ENCODE measurements at places on chromosomes 3 and 15. TPM values are rescaled to one million over a fixed set of nuclear protein-coding genes. Genes with fewer than 3 reads are reported as not detected.

- no peak for DNase-seq
These were observed 232.7 kb upstream of the ATP10A start for GRCh38 chr15:26095710-26096330.

- peak; percentile 87 for DNase-seq
These were observed 90.4 kb upstream of the TSEN2 start for GRCh38 chr3:12393894-12394293.

DNA sequence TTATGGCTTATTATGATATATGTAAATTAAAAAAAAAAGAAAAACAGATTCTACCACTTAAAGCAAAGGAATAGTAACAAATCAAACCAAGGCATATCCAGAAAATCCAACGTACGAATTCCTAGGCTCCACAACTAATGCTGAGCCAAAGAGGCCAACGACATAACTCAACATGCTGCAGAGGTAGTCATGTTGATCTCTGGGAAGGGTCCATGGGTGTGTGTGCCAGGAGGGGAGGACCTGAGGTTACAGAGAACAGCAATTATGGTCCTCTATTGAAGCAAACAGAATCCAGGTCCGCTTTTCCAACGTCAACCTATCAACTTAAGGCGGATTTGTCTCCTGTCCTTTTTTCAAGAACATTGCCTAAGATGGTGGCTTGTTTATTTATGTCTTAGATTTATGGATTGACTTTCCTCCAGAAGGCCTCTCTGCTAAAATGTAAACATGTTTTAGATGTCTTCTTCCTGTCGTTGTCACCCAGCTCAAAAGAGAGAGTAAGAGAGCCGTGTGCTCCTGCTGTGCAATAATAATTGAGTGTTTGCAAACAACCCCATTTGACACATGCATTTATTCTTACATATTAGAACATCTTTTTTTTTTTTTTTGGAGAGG lies 20.4 kb downstream of the NANOGP8 start:
- DNase-seq = no peak

GRCh38 chr3:70736009-70736408 lies 423.6 kb upstream of the MDFIC2 start:
- peak; percentile 37 for DNase-seq

DNA sequence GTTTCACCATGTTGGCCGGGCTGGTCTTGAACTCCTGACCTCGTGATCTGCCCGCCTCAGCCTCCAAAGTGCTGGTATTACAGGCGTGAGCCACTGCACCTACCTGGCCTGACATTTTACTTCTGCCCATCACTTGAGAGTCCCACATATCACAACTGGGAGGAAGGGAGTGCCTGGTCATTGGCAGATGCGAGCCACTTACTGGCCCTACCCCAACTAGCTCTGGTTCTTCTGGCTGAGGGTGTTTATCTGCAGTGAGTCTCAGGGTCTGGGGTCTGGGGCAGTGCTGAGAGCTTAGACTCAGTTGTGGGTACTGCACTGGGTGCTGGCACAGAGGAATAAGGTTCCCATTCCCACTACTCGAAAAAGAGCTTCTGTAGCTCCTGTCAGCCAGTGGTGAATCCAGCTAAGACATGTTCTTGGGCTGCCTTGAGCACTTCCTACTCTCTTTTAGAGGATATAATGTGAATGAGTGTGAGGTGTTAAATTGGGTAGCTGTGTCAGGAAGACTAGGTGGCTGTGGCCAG lies 30.2 kb downstream of the DAG1 start:
- no peak for DNase-seq

GRCh38 chr3:78707609-78708008 lies 1060.2 kb downstream of the ROBO1 start:
- DNase-seq = no peak

- no peak for DNase-seq
These were observed 16.5 kb upstream of the SIAH2 start for GRCh38 chr3:150779402-150779858.

- no peak for DNase-seq
These were observed 485.8 kb upstream of the PROK2 start for GRCh38 chr3:72270730-72271129.

DNA sequence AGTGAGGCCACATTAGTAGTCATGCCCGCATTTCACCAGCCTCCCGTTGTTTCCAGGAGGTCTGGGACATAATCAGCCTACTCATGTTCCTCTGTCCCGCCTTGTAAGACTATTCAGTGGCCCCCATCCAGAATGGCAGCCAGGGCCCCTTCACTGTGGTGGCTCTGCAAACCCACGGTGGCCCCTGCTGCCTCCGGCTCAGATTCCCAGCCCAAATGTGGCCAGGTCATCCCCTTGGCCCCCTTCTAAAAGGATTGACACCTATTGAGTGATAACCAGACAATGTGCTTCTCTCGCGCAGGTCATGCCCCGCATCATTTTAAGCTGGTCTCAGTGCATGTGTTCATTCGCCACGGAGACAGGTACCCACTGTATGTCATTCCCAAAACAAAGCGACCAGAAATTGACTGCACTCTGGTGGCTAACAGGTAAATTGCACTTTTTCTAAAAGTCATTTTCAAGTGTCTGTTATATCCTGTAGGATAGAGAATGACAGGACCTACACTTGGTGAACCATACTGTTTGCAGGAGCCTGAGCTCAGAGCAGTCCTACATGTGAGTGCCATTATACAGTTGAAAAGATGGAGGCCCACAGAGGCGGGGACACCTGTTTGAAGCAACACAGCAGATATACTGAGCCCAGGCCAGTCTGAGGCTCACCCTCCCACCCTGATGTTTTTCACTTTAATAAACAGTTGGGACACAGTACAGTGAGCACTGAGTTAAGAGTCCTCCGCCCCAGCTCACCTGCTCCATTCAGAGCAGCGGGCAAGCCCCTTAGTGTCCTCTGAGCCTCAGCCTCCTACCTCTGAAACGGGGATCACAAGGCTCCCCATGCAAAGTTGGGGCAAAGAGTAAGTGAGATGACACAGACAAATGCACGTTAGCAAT lies 47.7 kb downstream of the PXYLP1 start:
- DNase-seq = peak; percentile 50

- peak; percentile 26 for DNase-seq
These were observed 1.6 kb downstream of the NMD3 start for GRCh38 chr3:161222662-161223061.

GRCh38 chr15:44882499-44882968 lies 74.0 kb upstream of the TERB2 start:
- no peak for DNase-seq

- no peak for DNase-seq
These were observed 48.5 kb upstream of the PEX5L start for GRCh38 chr3:180085122-180085710.

DNA sequence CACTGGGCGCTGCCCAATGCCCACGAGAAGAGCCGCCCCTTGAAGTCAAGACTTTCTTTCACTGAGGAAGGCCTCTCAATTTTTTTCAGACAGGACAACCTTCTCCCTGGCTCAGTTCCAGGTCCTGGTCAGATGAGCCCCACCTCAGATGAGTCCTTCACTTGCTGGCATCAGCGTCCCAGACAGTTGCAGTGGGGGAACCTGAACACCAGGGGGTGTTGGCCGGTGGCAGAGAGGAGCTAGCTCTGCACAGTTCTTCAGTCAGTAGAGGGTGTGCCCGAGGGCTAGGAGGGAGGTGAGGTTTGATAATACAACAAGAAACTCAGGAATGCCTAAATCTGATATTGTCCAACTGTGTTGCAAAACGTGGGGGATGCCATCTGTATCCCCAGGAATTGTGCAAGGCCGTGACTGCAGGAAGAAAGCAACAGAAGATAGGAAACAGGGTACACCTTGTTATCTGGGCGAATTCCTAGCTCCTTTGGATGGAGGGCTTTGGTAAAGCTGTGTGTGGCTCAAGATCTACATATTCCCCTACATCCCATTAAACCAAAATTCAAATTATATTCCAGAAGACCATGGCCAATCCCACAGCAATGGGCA lies 34.3 kb downstream of the CCR3 start:
- no peak for DNase-seq

GRCh38 chr3:33980252-33980651 lies 181.8 kb downstream of the PDCD6IP start:
- DNase-seq = peak; percentile 85

DNA sequence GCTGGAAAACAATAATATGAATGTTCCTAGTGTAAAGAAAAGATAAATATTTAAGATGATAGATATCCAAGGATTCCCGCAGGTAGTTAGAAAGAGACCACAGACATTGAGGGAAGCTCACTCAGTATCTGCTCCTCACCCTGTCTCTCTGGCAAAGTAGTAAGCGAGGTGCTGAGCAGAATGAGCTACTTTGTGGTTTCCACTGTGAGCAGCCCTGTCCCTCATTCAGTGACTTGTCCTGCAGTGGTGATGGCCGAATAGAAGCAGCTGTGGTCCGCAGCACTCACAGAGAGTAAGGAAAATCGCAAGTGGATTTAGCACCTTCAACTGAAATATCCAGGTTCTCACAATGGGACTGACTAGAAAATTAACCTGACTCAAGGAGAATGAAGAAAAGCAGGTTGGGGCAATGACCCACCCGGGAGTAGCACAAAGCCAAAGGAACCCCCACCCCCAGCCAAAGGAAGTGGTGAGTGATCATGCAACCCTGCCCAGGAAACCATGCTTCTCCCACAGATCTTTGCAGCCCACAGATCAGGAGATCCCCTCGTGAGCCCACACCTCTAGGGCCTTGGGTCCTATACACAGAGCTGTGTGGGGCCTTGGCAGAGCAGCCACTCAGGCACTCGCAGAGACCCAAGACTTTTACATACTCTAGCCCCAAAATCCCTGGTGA lies 21.8 kb upstream of the SLC25A38 start:
- no peak for DNase-seq

DNA sequence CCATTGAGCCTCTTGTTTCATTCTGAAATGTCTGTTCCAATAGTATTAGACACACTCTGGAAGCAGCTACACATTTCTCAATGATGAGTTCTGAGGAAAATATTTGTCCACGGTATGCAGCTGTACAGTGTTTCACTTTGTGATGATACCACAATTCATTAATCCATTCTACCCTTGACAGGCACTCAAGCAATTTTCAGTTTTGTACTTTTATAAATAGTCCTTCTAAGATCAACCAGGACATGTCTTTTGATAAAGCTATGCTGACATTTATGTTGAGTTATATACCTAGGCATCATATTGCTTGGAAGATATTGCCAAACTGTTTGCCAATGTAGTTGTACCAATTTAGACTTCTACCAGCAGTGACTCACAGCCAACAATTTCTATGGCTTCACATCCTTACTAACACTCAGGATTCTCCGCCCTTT lies 165.1 kb upstream of the COL8A1 start:
- peak; percentile 43 for DNase-seq

DNA sequence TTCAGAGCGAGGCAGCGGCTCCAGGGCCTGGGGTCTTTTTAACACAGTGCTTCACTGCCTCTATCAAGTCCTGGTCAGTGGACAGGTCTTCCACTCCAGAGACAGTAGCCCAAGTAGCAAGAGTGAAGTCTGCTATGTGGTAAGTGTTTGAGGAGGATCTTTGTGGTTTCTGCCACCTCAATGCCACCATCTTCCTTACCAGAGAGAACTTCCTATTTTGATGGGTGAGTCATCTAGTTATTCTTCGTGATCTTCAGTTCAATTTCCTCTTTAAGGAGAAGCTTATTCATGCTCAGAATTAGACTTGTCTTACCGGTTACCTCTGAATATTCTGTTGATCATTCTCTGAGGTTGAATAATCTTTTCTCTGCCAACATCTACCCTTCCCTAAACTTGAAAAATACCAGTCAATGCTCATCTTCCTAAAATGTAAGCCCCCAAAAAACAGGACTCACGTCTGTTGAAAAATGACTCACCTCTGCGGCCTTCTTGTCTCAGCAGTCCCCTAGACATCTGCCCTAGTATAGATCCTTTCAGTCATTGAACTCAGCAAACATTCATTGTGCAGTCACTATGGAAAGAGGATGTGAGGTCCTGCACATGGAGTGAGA lies 32.2 kb upstream of the BCL6 start:
- peak; percentile 27 for DNase-seq

GRCh38 chr15:100372739-100373119 lies 31.0 kb upstream of the ADAMTS17 start:
- DNase-seq = no peak

- DNase-seq = no peak
These were observed 104.7 kb upstream of the TNIK start for GRCh38 chr3:171564748-171565480.

GRCh38 chr3:42988566-42988965 lies 9.5 kb downstream of the GASK1A start:
- no peak for DNase-seq

- DNase-seq = no peak
These were observed 200.2 kb downstream of the RPLP1 start for GRCh38 chr15:69652751-69653305.

DNA sequence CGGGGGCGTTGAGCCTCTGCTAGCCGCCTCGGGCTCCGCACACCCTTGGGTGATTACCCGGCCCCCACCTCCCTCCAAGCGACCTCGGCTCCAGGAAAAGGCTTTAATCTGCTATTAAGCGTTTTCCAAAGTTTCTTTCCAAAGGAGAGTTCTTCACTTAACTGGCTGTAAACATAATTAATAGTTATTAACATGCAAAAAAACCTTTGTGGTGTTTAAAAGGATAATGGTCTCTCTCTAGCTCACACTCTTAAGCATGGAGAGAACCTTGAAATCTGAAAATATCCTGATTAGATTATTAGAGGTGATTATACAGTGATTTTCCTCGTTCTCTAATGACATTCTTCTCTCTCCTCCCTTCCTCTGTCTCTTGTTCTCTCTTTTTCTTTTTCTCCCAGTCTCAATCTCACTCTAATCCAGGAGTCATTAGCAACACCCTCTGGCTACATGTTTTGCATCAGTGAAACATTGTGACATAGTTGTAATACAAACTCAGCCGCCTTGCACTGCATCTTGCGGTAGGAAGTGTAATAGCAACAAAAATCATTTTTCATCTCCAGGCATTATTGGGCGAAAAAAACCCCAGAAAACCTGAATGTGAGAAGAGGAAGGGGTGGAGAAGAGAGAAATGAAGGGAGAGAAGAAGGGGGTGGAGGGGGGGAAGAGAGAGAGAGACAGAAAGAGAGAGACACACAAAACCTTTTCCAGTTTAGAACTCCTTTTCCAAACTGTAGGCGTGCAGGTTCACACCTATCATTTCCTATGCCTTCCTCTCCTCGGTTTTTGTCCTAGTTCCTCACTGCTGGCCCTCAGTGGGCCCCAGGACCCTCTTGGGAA lies 24.4 kb downstream of the NR2F2 start:
- DNase-seq = peak; percentile 90

The TP63 gene
- not detected for total RNA-seq

The HCN4 gene
- total RNA-seq = not detected

The RASL12 gene
- under 0.01 TPM for total RNA-seq

The TTC21A gene
- total RNA-seq = 0.56 TPM

The GOLGA8T gene
- total RNA-seq = not detected

The MYO5C gene
- total RNA-seq = under 0.01 TPM

The TUBGCP5 gene
- total RNA-seq = 20.0 TPM

The TMEM207 gene
- not detected for total RNA-seq

The NPRL2 gene
- 38.7 TPM for total RNA-seq

The FANCD2OS gene
- total RNA-seq = not detected

The P2RY1 gene
- total RNA-seq = under 0.01 TPM

Data from IMR-90 (cell line).